ENCODE measurements at places on chromosomes 3 and 15.

- DNase-seq: no peak
Measured at GRCh38 chr3:128804811-128805155, 74.6 kb upstream of the ACAD9 start.

- DNase-seq: no peak
Measured at GRCh38 chr3:170689893-170690660, 104.2 kb upstream of the SLC7A14 start.

DNA sequence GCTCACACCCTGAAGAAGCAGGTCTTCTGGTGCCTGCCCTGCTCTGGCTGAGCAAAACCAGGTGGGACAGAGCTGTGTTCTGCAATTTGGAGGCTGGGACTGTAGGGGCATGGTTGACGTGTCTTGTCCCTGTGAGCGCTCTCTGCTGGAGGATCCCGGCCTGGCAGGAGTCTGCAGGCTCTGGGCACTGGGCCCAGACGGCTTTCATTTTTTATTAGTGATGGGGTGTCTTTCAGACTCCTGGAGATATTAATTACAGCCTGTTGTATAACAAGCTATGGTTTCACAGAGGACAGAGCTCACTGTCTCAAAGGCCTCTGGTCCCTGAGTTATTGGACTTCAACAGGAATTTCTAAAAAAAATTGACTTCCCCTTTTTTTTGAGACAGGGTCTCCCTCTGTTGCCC, 29.5 kb upstream of the ZNF710 start:
- peak; percentile 33 for DNase-seq

GRCh38 chr3:38722781-38723568, 73.5 kb upstream of the SCN5A start:
- no peak for DNase-seq

- DNase-seq: no peak
Measured at GRCh38 chr3:40309925-40310695, 603 bp downstream of the EIF1B start.

GRCh38 chr15:69848551-69849231, 249.0 kb downstream of the TLE3 start:
- no peak for DNase-seq

DNA sequence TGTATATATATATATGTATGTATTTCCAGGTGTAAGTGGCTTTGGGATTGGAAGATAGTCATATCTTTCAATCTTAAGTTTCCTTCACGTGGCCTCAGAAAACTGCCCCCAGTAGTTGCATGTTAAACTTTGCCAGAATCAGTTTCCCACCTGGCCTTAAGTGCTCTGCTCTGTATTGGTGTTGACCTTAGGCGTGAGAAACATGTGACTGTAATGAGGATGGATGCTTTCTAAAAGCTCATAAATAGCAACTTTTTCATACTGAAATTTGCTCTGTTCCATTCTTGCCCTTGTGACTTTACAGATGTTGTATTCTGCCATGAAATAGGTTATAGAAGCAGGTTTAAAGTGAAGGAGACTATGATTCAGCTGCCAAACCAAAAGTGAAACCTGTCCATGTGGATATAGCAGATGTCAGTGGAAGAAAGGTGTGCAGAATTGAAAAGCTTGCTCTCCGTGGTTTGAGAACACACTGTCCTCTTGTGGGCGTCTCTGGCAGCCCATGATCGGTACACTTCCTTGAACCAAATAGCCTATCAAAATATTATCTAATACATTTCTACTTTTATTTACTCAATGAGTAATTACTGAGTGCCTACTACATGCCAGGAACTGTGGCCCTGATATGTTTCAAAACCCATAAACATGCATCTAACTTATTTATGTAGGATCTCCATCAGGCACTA, 15.8 kb downstream of the SCG5 start:
- no peak for DNase-seq

- DNase-seq: no peak
Measured at GRCh38 chr3:127565711-127566110, 24.8 kb downstream of the TPRA1 start.

DNA sequence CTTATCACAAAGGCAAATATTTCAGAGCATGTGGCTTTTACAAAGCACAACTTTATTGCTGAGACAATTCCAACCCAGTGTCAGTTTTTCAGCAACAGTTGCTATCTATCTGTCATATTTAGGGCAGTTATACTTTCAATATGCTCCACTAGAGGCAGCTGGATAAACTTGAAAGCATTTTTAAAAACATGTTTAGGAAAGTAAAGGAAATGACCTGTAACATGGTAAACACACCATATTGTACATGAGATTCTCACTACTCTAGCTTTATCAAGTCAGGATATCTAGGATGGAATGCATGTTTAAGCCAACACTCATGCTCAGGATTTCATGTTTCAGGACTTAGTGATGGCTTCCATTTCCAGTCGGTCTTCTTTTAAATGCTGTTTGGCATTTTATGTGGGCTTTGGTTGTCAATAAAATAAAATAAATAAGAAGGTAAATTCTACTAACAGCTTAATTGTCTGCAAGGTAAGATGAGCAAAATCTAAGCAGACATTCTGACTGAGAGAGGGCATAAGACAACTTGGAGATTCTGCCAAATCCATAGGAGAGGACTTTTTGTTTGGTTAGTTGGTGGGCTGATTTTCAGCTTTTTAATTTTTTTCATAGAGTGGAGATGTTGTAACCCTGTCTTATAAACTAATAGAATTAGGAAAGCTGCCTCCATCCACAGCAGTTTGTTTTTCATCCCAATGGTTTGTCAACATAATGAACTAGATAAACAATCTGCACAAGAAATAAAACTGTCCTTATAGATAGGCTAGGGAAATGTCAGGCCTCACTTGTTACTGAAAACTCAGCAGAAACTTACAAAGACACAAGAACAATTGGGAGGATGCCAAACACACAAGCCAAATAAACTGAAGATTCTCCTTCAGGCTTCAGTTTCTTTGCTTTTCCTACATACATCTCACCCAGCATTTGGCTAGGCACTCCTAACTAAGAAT, 63.4 kb upstream of the CPB1 start:
- DNase-seq: no peak

- DNase-seq: no peak
Measured at GRCh38 chr15:77409259-77410156, 10.4 kb downstream of the PEAK1 start.

DNA sequence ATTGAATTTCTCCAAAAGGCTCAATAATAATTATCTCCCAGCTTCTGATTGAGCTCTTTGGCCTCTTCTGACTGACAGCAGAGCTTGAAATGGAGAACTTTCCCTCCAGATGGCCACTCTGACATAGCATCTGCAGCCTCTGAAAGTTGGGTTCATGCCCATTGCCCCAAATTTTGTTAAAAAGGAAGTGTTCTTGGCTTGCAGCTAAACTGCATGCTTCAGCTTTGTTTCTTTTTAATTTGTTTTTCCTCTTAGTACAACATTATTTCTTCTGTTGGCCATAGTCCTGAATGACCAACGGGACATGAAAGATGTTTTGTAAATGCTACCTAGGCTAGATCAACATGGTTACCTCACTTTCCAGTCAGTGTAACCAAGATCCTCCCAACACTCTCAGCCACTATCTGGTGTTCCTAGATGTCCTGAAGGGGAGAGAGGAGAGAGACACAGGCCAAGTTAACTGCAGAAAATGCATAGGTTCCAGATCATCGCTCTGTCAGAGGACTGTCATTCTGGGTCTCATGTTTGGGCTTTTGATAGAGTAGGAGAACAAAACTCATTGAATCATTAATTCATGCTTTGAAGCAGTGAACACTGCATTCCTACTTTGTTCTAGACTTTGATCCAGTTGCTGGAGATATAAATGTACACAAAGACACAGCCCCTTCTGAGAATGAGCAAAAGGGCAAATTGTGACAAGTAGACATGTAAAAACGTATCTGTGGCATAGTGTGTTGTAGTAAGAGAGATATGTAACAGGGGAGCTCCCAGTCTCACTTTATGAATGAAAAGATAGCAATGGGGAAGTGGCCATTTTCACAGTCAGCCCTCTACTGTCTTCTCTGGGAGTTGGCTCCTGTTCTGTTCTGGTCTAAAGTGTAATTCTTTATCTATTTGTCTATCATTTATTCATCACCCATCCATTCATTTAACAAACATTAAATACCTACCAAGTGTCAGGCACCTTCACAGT, 156.2 kb downstream of the ZNF621 start:
- DNase-seq: no peak

- no peak for DNase-seq
Measured at GRCh38 chr15:36358523-36358922, 220.9 kb upstream of the CDIN1 start.
